ENCODE measurements at places on chromosomes 5 and 9. TPM values are rescaled to one million over a fixed set of nuclear protein-coding genes. Genes with fewer than 3 reads are reported as not detected.

Gene PCDHGA5
- polyA plus RNA-seq: not detected

Gene GMCL2
- polyA plus RNA-seq: not detected

Gene THBS4
- polyA plus RNA-seq: 1.8 TPM

Gene TMEFF1
- polyA plus RNA-seq: not detected

Gene SV2C
- not detected for polyA plus RNA-seq

Gene TERT
- polyA plus RNA-seq: not detected

Gene KIF24
- 0.58 TPM for polyA plus RNA-seq

Gene PCDHB11
- 0.47 TPM for polyA plus RNA-seq

Gene LCN1
- polyA plus RNA-seq: not detected

Gene PCDHGA4
- polyA plus RNA-seq: 0.13 TPM

Gene EPB41L4A
- 10.2 TPM for polyA plus RNA-seq

Gene HNRNPAB
- 81.8 TPM for polyA plus RNA-seq

Gene WWC1
- 74.4 TPM for polyA plus RNA-seq

DNA sequence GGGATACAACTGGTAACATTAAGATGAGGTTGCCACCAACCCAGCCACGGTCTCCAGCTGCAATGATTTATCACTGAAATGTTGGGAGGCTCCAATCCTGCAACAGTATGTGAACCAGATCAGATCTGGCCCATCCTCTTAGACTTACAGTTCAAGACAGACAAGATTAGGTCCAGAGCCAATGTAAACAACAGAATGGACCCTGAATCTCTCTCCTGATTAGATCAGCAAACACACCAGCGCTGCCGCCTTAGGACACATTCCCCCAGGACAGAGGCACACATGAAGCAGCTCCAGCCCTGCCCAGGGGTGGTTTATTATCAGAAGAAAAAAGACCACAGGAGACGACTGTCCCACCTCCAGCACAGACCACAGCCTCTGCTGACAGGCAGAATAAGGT lies 82.1 kb downstream of the SLIT3 start:
- no peak for DNase-seq

DNA sequence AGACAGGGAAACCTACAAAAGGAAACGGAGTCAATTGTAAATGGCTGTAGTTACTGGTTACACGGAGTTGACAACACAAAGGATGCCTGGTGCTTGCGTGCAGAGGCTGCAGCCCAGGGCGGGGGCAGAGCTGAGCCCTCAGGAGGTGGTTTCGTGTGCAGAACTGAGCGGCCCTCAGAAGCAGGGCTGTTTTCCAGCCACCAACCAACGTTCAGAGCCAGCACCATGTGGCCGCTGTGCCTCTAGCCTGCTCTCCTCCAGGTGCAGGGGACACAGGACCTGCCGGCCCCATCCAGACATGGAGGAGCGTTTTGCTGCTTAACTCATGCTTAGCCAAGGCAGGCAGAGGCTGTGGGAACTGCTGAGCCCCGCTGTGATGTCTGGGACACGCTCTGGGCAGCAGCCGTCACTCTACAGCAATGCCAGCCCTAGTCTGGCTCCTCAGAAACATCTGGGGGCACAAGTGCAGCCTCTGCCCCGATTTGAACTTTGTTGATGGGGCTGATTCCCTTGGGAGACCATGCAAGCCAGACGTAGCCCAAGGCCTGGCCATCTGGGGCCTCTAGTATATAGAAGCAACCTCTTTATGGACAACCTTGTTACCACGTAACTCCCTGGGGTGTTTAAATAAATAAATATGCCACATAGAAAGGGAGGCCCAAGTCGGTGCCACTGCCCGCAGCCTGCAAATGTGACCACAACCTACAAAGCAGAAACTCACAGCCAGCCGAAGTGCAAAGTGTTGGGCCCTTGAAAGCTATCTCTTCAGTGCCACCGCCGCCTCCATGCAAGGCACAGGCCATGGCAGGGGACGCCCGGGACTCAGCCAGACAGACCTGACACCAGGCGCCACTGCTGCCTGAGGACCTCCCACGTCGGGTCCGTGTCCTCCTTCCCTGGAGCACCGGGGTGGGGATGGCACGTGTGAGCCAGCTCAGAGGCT lies 42.1 kb downstream of the NKD2 start:
- peak; percentile 34 for DNase-seq

GRCh38 chr5:32559411-32559810 lies 25.9 kb upstream of the SUB1 start:
- DNase-seq: peak; percentile 22

DNA sequence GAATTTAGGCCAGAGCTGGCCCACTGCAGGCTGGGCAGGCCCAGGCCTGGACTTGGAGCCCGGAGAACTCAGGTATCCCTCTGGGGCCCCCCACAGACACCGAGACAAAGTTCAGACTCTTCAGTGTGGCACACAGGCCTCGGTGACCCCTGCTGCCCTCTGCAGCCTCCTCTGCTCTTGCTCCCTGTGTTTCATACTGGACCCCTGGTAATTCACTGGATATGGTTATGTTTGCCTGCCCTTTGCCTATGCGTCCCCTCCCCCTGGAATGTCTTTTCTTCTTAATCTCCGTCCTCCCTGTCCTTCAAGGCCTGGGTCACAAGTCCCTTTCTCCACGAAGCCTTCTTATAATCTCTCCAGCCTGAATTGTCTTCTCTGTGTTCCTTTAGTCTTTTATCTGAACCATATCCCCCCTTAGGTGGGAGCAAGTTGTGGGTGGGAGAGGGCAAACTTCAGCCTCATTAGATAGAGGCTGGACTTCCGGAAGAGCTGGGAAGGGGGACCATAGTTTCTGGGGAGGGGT lies 30.1 kb downstream of the GSN start:
- DNase-seq: no peak

GRCh38 chr5:35345222-35345621 lies 114.9 kb upstream of the PRLR start:
- DNase-seq: no peak

DNA sequence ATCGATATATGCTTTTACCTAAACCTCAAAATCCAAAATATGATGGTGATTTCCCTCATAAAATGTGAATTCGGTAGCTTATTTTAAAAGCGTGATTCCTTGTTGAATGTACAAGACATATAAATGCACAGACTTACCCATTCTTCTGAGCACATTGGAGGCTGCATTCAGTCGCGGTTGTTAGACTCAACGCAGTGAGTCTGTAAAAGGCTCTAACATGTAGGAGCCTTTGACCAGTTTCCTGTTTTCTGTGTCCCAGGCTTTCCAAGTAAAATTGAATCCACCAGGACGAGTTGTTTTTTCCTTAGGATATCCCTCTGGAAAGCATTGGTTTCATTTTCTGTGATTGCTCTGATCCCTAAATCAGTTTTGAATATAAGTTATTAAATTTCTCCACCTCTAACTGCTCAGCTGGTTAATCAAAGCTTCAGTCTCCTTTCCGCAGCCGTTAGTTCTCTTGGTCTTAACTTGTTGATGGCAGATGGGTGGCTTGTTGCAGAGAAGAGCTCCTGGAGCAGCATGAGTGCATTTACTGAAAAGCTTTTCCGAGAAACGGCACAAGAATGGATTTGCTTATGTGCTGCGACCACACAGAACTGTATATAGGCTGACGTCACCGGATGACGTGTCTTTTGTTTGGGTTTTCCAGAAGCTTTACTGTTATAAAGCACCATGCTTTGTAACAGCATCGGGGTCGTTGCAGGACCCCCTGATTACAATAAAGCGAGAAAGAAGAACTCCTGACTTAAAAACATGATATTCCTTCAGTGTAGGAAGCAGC lies at the start of gene LRRTM2:
Gene LRRTM2, minus strand, starts transcription at position 565 of the 781 bp plus-strand sequence. Its CDS starts 424 bp downstream, at position 141.
- peak; percentile 85 for DNase-seq

GRCh38 chr9:106587042-106587441 lies 275.9 kb upstream of the ZNF462 start:
- no peak for DNase-seq

GRCh38 chr5:26579712-26580111 lies 458.7 kb downstream of the CDH9 start:
- no peak for DNase-seq

DNA sequence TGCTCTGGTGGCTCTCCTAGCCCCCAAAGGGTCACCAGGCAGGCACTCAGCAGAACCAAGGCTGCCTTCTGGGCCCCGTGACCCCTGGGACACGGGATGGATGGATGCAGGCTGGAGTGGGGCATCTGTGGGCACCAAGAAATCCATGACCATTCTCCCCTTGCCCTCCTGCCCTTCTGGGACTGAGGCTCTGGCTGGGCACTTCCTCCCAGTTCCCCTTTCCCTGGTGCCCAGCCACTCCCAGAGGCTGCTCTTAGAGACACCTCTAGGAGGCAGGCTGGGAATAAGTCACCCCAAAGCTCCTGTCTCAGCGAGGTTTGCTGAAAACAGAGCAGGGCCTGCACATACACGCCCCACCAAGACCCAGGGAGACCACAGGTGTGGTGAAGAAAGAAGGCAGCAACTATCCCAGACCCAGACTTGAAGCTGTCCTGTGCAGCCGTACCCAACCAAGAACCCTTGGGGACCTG lies 943 bp downstream of the STING1 start:
- peak; percentile 7 for DNase-seq

GRCh38 chr9:20355022-20355421 lies 267.3 kb downstream of the MLLT3 start:
- no peak for DNase-seq

DNA sequence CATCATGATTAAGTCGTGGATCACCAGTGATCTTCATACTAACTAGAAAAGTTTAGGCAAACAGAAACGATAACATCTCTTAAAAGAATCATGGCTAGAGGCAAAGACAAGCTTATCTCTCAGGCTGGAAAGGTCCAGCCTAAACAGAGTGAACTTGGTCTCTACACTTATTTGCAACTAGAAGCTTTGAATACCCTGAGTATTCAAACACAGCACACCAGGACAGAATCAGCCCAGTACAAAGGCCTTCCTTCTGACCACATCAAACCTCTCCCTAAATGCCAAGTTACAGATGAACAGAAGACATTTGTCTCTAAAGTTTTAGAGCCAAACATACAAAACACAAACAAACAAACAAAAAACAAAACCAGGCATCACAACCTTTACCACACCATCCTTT lies 57.2 kb downstream of the ELAVL2 start:
- no peak for DNase-seq

DNA sequence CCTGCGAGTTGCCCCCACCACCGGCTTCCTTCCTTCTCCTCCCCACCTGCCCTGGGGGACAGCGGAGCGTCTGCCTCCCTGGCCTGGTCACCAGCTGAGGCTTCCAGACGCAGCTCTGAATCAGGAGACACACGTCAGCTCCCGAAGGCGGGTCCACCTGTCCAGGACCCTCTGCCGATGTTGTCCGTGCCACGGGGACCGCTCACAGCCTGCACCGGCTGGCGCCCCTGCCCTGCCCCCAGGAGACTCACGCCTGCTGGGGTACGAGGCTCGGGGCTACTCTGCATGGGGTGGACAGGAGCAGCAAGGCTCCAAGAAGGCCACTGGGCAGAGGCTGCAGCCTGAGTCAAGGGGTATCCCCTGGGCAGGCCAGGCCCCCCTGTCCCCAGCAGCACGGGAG lies 1.9 kb upstream of the CCDC187 start:
- DNase-seq: no peak

GRCh38 chr5:73395256-73395655 lies 53.3 kb downstream of the FOXD1 start:
- DNase-seq: no peak
